Natural killer cell (primary cell): ENCODE measurements at places on chromosomes 4 and X.

DNA sequence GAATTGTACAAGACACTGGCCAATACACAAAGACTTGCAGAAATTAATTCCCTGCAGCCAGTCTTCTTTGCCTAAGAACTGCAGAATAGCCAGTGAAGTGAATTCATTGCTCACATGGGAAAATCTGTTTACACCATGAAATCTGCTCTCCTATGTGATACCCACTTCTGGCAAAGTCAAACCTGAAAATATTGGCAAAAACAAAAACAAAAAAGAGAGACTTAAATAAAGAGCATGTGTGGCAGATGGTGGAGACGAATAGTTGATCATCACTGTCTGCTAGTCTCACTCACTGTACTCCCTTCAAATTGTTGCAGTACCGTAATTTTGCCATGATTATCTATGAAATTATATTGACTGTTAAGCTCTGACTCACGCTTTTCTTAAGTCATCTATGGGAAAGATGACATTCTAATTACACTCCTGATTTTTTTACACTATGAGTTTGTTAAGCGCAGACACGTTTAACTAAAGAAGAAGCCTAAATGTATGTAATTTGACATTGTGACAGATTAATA lies 406.8 kb downstream of the PCDH7 start:
- no peak for DNase-seq

DNA sequence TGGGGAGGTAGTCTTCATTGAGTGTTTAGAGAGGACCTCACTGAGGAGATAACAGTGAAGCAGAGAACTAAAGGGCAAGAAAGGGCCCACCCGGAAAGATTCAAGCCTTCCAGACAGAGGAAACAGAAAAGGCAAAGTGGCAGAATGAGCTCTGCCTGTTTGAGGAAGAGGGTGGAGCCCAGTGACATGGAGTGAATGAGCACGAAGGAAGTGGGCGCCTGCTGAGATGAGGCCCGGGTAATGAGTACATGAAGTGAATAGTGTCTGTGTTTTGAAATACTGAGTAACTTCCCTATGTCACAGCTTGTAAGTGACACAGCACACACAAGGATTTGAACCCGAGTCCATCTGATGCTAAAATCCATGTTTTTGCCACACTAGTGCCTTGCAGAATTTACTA lies 32.5 kb upstream of the TLR2 start:
- DNase-seq: peak; percentile 65

GRCh38 chrX:68372665-68373064 lies 60.6 kb downstream of the OPHN1 start:
- no peak for DNase-seq

DNA sequence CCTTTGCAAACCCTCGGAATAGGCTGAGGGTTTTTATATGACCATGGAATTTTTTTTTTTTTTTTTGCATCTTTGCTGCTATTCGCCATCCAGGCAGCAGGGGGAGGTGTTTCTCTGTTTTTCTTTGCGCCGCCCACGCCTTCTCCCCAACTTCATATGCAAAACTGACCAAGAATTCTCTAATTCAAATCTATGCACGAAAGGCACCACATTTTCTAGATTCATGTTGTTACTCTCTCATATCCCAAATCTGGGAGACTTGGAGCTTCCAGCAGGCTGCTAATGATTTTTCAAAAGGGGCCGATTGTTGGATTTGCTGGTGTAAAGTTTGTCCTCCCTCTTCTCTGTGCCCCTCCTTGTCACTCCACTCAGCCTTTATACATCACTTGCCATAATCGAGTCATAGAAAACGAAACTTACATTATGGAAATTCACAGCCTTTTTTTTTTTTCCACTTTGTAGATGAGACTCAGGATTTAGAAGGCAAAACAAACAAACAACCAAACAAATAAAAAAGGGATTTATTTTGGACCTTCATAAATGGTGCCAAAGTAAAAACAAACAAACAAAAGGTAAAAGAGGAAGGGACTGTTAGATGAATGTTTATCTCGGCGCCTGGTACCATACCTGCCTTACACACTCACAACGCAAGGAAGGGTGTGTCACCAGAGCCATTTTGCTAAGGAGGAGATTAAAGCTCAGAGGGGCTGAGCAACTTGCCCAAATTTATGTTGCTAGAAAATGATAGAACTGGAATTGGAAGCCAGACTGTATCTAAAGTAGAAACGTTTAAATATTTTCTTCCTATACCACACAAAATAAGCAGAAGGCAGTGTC lies 29.3 kb upstream of the BOD1L1 start:
- peak; percentile 51 for DNase-seq

- no peak for DNase-seq
These were observed 30.2 kb upstream of the CCNG2 start for GRCh38 chr4:77126809-77127208.

DNA sequence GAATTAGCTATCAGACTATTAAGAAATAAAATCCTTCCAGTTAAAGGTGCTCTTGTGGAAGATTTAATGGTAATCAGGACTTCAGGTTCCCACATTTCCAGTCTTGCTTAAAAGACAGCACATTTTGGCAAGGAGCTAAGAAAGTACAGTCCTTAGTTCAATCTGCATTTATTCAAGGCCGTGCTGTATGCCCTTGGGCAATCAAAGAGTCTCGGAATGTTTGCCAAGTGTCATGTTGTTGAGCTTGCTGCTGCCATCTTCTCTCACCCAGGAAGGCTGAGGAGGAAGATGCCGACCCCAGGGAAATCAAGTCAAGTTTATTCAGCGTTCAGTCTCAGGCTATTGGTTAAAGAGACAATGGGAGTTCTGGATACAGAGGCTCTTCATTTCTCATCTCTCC lies 388.1 kb upstream of the IGFBP7 start:
- no peak for DNase-seq

GRCh38 chr4:143538979-143539669 lies 25.6 kb downstream of the SMARCA5 start:
- DNase-seq: no peak

DNA sequence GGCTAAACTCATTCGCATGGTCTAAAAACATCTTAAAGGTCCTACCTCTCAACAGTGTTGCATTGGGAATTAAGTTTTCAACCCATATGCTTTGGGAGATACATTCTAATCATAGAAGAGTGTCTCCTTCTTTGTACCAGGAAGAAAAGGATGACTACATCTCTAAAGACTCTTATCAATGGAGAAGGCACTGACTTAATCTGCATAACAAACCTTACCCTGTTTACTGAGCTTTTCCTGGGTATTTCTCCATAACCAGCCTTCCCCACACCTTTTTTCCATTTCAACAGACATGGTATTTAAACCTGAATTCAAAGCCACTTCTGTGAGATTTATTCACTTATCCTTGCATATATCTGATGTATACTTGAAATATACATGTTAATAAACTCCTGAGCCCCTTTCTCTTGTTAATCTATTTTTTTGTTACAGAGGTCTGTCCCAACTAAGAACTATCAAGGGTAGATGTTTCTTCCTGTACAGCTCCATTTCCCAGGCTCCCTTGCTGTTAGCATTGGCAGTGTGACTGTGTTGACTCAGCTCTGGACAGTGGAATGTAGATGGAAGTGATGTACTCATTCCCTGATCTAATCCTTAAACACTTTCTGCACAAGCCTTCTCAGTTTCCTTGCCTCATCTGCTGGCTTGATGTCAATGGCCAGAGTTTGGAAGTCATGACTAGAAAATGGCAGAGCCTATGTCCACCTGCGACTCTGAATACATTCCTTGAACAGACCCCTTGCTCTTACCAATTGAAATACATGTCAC lies 148.9 kb upstream of the CPEB2 start:
- no peak for DNase-seq

GRCh38 chr4:1863297-1864033 lies 7.5 kb upstream of the LETM1 start:
- no peak for DNase-seq

DNA sequence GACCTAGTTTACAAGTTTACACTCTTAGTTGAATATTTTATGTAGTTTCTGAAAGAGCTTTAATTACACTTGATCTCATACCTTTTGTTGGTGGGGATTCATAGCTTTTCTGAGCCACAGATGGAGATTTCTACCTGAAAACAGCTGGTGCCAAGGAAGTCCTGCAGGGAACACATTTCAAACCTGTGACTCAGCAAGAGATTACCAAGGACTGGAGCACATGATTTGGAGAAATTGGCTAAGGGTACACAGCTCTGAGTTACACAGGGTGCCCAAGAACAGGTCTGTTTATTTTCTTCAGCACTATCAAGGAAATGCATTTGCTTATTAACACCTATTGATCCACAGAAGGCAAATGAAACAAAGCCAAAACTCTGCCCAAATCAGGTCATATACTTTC lies 691.5 kb downstream of the KCTD8 start:
- no peak for DNase-seq

DNA sequence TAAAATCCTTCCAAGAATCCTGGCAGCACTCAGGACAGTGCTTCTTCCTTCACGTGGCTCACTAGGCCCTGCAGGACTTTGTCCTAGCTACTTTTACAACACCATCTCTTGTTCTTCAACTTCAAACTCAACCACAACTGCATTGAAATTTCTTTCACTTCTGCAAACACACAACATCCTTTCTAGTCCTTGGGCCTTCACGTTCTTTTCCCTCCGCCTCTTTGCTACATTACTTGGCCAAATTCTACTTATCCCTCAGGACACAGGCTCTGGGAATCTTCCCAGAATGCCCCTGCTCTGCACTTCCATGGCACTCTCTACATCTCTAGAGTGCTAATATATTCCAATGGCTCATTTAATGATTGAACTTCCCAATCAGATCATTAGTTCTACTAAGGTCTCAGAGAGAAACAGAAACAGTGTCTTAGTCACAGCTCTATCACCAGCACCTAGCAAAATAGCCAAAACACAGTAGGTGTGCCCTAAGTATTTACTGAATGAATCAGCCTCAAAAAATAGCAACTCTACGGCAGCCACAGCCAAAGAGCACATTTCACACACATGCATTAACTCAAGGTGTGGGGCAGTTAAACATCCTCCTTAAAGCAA lies 73.3 kb downstream of the MANBA start:
- no peak for DNase-seq

DNA sequence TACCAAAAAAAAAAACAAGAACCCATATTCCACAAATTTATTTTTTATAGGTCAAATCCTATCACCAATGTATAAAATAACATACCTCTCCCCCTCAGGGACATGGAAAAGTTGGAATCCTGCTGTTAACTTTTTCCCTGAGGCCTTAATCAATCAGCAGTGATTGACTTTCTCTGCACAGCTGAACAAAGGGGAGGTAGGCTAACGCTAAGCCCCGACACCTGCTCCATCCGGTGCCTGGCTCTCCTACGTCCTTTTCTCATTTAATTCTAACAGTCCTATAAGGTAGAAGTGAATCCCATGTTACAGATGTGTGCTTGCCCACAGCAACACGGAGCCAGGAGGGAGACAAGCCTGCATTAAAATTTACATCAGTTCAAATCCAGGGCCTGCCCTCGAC lies 2.8 kb downstream of the CENPU start:
- no peak for DNase-seq

DNA sequence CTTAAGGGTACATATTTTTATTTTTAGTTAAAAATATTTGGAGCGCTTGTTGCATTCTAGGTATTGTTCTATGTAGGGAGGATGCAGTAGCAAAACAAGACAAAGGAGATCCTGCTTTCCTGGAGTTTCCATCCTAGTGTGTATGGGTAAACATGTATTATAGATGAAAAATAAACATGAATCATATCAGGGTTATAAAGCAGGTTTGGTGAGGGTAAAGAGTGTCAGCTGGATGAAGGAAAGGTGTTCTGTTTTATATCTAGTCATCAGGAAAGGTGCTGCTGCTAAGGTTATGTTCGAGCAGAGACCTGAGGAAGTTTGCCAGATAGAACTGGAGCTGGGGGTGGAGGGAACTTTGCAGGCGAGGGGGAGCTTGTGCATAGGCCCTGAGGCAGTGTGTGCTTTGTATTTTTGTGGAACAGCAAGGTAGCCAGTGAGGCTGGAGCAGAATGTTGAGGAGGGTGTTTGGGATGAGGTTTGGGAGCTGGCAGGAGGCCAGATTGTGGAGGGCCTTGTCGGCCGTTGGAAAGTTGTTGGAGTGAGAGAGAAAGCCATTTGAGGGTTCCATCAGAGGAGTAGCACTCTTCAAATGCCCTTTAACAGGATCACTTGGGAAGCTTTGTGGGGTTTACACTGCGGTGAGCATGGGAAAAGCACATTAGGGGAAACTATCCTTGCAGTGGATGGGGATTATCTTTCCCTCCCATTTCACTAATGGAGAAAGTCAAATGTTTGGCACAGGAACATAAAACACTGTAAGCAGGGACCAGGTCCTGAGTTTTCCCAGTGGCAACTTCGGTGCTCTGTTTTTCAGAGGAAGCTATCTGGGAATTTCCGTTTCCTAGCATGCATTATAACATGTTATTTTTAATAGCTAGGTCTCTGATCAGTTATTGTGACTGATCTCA lies 35.9 kb downstream of the AFF1 start:
- no peak for DNase-seq

DNA sequence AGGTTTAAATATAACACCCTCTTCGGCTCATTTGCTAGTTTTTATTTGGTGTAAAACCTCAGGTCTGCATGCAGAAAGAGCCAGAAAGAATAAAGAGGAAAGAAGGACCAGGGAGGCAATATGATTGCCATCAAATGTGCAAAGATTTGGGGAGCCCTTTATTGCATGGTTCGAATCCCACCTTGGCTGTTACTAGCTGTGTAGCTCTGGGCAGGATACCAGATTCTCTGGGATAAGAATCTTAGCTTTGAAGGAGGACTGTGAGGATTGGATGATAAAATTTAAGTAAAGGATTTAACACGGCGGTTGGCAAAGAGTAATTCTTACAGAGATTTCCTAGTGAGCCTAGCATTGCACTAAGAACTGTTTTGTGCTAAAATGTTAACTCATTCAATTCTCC lies 510.2 kb upstream of the LCORL start:
- DNase-seq: no peak

GRCh38 chrX:78514852-78515251 lies 144.3 kb downstream of the RTL3 start:
- peak; percentile 56 for DNase-seq

DNA sequence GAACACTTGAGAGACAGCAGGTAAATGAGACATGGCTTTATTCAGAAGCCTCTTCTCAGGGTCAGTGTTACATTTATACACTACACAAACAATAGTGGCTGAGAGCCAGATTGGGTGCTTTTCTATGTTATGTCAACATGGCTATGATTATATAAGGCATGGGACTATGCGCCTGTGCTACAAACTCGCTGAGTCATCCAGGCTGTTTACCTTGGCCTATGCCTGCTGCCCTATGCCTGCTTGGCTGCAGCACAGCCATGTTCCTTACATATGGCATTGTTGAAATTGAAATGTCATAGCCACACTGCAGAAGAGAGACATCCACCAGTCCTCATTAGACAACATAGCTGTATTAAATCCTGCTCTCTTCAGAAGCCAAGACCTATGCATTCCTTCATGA lies 236.3 kb upstream of the NWD2 start:
- DNase-seq: no peak

- no peak for DNase-seq
These were observed 43.2 kb downstream of the RGS12 start for GRCh38 chr4:3335982-3336381.

- no peak for DNase-seq
These were observed 126.2 kb downstream of the PCDH10 start for GRCh38 chr4:133275246-133275645.

- no peak for DNase-seq
These were observed 96.2 kb upstream of the ATP6AP2 start for GRCh38 chrX:40484408-40485091.

GRCh38 chrX:97167333-97167732 lies 283.6 kb downstream of the RPA4 start:
- no peak for DNase-seq

- no peak for DNase-seq
These were observed 100.7 kb downstream of the EFNB1 start for GRCh38 chrX:68929332-68930150.
